ENCODE measurements at places on chromosomes 3 and 15. TPM values are rescaled to one million over a fixed set of nuclear protein-coding genes. Genes with fewer than 3 reads are reported as not detected.

Gene CCR8
- not detected for total RNA-seq

Gene GOLGA8O
- 0.69 TPM for total RNA-seq

Gene ACOX2
- 3.2 TPM for total RNA-seq

Gene NR2C2
- total RNA-seq: 30.6 TPM

Gene ZBTB20
- total RNA-seq: 4.1 TPM

Gene KBTBD12
- 0.28 TPM for total RNA-seq

- DNase-seq: no peak
Observed at GRCh38 chr15:58357529-58358476, 74.0 kb upstream of the LIPC start.

DNA sequence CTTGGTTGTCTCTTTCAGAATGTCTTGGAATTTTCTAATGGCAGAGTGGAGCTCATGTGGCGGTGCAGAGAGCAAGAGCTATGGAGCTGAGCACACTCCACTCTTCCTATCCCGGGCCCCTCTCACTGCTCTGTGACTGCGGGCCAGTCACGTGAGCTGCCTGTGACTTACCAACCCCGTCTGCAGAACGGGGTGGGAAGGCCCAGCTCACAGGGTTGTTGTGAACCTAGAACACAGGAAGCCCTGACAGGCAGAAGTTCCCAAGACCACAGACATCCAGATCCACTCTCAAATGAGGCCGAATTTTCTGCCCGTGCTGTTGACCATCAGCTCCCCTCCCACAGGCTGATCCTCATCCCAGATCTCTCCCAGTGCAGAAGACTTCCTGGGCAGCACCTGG lies 35.5 kb upstream of the PLXNA1 start:
- DNase-seq: no peak

DNA sequence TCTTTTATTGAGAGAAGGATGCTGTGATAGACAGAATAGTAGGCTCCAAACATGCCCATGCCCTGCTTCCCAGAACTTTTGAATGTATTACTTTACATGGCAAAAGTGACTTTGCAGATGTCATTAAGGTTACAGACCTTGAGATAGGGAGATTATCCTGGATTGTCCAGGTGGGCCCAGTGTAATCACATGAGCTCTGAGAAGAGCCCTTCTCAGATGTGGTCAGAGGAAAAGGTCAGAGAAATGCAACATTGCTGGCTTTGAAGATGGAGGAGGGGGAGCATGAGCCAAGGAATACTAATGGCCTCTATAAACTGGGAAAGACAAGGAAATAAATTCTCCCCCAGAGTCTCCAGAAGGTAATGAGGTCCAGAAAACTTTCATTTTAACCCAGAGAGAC lies 45.8 kb upstream of the LYZL4 start:
- no peak for DNase-seq

- DNase-seq: no peak
Observed at GRCh38 chr3:194134231-194134756, 1.7 kb upstream of the HES1 start.

DNA sequence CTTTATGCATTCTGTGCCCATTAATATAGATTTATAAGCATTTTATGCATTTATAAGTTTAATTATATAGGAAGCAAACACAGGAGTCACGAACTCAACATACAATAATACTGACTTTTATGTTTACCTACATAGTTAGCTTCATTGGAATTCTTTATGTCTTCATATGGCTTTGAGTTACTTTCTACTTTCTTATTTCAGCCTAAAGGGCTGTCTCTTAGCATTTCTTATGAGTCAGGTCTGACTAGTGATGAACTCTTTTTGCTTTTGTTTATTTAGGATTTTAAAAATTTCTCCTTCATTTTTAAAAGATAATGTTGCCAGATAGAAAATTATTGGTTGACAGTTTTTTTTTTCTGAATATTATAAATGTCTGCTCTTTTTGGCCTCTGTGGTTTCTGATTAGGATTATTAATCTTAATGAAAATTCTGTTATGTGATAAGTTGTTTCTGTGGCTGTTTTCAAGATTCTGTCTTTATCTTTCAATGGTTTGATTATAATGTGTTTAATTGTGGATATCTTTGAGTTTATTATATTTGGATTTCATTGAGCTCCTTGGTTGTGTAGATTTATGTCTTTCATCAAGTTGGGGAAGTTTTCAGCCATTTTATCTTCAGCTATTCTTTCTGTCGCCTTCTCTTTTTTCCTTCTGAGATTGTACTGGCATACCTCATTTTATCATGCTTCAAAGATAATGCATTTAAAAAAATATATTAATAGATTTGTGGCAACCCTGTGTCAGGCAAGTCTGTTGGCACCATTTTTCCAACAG lies 54.3 kb downstream of the ATP2C1 start:
- no peak for DNase-seq

DNA sequence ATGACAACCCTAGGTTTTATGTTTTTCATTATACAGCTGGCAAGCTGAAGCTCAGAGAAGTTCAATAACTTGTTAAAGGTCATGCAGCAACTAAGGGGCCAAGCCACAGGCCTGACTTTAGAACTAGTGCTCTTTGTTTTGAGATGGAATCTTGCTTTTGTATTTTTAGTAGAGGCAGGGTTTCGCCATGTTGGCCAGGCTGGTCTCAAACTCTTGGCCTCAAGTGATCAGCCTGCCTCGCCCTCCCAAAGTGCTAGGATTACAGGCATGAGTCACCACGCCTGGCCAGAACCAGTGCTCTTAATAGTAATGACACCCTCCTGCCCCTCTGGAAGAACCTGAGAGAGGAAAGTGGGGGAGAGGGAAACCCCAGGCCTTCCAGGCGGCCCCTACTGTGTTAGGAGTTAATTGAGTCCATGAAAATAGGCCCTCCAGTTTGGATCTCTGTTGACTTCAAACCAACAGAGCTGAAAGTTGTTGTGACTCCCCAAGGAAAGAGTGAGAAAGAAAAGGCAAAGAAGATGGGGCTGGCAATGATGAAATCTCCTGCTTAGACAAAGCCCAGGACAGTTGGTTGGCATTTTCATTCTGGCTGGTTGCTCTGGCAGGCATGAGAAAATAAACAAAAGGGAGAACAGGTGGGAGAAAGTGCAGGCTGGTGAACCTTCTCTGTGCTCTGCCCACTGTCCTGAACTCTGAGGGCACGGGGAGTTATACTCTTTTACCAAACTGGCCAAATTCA lies 3.6 kb upstream of the PRRT3 start:
- DNase-seq: no peak

DNA sequence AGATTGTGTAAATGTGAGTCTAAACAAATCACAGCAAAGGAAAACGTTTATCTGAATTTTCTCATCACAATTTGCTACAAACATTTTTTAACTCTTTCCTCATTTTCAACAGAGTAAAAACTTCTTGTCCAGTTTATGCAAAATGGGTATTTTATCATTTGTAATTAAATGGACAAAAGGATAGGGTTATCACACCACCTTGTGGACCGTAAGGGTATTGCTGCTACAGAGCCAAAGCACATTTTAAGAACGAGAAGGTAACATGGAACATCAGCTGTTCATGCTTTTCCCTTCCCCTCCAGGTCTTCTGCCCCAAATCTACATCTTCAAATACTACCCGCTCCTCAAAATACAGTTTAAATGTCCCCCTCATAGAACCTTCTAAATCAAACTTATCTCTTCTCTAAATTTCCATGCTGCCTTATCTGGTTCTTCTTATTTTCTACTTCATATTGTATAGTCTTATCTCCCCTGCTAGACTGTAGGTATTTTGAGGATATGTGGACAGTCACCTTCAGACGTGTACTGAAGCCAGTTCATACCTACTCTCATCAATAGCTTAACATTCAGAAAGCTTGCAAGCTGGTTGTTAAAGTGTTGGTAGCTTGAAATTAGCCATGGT lies 12.8 kb upstream of the SETMAR start:
- peak; percentile 61 for DNase-seq

DNA sequence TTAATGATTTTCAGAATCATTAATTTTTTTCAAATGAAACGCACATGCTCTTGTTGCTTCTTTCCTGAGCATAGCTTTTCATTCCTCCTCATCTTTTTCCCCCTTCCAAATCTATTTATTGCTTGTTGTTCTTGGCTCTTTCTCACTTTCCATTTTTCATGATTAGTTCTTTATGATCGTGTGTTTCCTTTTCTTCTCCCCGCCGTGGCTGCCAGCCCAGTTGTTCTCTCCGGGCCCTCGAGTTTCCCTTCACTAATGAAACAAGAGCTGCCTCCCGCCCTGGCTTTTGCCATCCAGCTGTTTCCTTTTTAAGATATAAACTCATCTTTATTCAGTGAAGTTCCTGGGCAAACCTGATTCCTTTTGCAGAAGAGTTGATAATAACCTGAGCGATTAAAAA lies 170.2 kb upstream of the NR2F2 start:
- DNase-seq: no peak

DNA sequence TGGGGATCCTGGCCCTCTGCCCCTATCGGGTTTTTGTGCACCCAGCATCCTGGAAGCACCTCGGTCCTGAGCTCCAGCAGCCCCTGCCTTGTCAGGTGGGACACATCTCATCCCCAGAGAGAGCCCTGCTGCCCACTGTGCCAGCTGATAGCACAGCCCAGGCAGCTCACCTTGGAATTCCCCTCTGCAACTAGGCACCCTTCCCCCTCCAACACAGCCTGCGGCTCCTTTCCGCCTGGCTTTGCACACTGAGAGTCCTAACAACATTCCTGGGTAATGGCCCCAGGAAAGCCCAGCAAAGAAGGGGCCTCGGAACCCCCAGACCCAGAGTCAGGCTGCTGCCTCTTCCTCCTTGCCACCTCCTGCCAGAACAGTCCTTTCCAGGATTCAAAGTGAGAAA lies 5.9 kb downstream of the HCN4 start:
- DNase-seq: no peak

DNA sequence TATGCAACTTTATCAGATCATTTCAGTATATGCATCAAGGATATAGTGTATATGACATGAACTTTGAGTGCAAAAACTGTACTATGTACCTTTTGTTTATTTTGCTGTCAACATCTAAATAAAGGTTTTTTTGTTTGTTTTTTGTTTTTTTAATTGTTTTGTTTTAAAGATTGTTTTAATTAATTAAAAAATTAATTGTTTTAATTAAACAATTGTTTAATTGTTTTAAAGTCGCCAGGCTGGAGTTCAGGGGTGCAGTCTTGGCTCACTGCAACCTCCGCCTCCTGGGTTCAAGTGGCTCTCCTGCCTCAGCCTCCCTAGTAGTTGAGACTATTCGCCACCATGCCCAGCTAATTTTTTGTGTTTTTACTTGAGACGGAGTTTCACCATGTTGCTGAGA lies 79.9 kb upstream of the LRRFIP2 start:
- no peak for DNase-seq

DNA sequence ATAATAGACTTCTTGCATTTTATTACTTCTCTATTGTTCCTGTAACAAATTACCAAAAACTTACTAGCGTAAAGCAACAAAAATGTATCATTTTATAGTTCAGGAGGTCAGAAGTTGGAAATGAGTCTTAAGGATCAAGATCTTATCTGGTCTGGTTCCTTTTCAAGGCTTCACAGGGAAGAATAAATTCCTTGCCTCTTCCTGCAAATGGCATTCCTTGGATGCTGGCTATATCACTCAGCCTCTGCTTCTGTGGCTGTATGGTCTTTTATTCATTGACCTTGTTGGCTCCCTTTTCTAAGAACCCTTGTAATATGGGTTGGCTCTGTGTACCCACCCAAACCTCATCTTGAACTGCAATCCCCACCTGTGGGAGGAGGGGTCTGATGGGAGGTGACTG lies 478.4 kb upstream of the THBS1 start:
- no peak for DNase-seq

GRCh38 chr3:21417991-21418390 lies 333.0 kb downstream of the ZNF385D start:
- DNase-seq: no peak

- DNase-seq: no peak
Observed at GRCh38 chr3:123012652-123013051, 14.9 kb downstream of the SEMA5B start.

DNA sequence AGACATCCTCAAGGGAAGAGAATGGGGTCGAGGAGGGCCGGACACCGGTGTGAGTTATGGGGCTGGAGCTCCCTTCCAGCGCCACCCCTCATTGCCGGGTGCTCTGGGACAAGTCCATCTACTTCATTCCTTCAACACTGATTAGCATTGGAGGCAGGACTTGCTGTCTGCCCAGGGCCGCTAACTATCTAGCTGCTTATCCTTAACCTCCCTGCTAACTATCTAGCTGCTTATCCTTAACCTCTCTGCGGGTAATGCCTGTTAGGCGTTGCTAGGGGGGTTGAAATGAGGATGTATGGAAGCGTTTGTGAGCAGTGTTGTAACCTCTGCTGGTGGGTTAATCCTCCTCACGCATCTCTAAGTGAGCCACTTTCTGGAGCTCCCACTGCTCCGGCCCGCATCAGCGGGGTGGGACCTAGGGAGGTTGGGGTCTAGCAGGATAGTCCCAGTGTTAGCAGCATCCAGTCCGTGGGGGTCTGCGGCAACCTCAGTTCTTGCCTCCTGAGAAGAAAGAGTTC lies 10.9 kb upstream of the CHAC1 start:
- no peak for DNase-seq

- DNase-seq: no peak
Observed at GRCh38 chr3:124498891-124499290, 231.4 kb upstream of the UMPS start.

GRCh38 chr3:150146991-150147761 lies 176.5 kb upstream of the PFN2 start:
- no peak for DNase-seq

DNA sequence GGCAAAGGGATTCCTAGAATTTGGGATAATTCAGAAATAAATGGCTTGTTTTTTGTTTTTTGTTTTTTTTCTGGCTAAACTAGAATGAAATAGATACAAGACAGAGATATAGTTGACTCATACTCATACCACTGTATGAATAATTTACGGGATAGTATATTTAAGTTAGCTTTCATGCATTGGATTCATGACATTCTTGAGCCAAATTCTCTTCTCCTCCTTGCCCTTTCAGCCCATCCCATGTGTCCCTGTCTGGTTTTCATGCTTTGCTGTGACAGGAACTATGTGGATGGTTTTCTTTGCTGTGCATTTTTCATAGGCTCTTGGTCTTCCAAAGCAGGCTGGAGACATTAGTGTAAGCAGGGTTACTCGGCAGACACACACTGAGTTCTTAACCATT lies 66.6 kb upstream of the UMPS start:
- DNase-seq: no peak

DNA sequence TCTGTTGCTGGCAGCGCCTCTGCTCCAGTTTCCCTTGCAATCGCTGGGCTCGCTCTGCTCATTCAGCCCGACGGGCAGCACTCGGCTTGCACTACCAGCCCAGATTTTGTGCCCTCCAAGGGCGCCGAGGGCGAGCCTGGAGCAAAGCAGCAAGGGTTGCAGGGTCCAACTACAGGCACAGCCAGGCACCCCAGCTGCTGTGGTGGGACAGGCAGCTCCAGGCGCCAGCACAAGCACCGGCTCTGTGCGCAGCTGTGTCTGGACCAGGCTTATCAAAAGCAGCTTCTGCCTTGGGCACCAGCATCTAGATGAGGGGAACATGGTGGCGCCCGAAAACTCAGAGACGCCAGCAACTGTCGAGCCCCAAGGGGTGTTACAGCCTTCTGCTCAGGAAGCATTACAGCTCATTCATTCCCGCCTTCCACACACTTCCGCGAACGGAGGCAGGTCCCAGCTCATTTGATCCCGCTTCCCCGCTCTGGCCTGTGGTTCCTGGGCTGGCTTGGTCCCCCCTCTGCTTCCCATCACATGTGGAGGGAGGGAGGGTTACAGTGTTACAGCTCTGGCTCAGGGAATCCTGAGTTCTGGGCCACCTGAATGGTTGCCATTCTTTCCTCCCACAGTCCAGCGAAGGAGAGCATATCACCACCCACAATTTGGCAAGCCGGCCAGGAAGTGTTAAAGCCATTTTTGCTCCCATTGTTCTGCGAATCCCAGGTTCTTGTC lies 409.9 kb upstream of the ALCAM start:
- DNase-seq: no peak

GRCh38 chr3:148709560-148710253 lies 12.0 kb downstream of the AGTR1 start:
- DNase-seq: no peak

GRCh38 chr15:89912674-89913396 lies at the start of gene ARPIN:
ARPIN (minus strand) TSS chr15:89912952; CDS start chr15:89912835, 117 bp downstream.
- DNase-seq: no peak

Measured in Panc1 (cell line).